ENCODE measurements at places on chromosomes 7 and 10.

DNA sequence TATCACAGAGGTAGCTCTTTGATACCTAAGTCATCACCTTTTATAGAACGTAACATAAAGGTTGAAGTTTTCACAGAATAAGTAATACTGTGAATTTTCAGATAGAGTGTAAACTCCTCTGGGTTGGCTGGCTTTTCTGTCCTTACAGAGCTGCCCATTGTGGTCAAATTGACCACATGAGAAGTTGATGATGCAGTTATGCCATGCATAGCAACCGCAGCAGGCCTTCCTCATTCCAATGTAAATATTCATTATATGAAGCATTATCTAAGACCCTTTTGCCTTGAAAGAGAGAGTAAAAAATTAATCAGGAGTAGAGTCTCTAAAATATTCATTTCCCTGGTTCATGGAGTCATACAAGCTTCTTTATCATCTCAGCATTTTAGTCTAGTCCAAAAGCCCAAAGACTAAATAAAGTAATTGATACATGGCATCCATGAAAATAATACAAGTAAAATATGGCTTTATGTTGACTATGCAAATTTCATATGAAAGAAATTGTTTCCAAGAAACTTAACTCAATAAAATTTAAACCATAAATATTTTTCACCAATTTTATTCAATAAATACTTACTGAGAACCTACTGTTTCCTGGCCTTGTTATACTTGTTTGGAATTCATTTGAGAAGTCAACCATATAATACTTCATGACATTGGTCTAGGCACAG lies 516.4 kb downstream of the PCDH15 start:
- DNase-seq = no peak

DNA sequence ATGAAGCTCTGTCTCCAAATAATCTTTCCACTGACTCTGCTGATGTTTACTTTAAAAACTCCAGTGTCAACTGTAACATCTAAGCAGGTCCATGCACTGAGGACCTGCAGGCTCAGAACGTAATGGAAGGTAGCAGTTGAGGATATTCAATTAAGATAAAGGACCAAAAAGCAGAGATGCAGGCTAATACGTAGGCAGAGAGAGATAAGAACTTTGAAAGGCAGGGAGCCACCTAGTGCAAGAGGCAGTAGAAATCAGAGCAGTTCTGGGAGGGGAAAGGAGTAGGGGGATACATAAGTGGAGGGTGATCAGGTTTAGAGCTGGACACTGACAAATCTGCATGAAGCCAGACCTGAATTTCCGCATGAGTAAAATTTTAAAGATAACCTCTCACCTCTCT lies 114.5 kb upstream of the POM121L12 start:
- no peak for DNase-seq

GRCh38 chr10:97729014-97729413 lies 7.9 kb upstream of the ZFYVE27 start:
- DNase-seq = no peak

DNA sequence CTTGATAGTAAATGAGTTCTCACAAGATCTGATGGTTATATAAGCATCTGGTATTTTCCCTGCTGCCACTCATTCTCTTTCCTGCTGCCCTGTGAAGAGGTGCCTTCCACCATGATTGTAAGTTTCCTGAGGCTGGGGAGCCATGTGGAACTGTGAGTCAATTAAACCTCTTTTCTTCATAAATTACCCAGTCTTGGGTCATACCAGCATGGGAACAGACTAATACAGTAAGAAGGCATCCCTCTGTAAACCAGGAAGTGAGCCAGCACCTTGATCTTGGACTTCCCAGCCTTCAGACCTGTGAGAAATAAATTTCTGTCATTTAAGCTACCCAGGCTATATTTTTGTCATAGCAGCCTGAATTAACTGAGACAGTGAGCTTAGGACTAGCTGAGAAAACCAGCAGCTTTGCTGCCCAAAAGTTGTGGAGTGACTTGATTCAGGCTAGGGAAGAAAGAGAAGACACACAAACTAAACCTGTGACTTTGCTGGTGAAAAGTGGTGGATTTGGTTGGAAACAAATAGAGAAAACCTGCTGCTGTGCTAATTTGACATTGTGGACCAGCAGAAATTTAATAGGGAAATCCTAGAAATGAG lies 29.7 kb downstream of the PALS2 start:
- DNase-seq = no peak

GRCh38 chr10:5956146-5956936 lies 21.0 kb downstream of the IL15RA start:
- DNase-seq = no peak

- DNase-seq = no peak
Observed at GRCh38 chr7:9217204-9217603, 783.8 kb downstream of the NXPH1 start.

DNA sequence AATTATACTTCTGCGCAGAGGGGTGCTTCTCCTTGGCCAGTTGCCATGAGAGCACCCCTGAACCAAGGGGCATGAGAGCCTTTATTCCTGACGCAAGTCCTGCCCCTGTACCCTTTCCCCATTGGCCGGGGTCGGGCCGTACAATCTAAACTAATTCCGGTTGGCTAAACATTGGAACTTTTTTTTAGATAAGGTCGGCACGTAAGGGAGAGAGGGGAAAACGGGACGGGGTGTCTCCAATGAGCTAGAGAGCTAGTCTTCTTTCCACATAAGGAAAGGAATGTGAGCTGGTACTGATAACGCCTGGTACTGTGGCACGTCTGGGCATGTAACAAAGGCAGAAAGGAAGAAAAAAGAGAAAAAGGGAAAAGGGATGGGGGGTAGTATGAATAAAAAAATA lies 96.9 kb downstream of the CD36 start:
- DNase-seq = no peak

GRCh38 chr10:97000487-97001182 lies 168.5 kb downstream of the LCOR start:
- DNase-seq = no peak

DNA sequence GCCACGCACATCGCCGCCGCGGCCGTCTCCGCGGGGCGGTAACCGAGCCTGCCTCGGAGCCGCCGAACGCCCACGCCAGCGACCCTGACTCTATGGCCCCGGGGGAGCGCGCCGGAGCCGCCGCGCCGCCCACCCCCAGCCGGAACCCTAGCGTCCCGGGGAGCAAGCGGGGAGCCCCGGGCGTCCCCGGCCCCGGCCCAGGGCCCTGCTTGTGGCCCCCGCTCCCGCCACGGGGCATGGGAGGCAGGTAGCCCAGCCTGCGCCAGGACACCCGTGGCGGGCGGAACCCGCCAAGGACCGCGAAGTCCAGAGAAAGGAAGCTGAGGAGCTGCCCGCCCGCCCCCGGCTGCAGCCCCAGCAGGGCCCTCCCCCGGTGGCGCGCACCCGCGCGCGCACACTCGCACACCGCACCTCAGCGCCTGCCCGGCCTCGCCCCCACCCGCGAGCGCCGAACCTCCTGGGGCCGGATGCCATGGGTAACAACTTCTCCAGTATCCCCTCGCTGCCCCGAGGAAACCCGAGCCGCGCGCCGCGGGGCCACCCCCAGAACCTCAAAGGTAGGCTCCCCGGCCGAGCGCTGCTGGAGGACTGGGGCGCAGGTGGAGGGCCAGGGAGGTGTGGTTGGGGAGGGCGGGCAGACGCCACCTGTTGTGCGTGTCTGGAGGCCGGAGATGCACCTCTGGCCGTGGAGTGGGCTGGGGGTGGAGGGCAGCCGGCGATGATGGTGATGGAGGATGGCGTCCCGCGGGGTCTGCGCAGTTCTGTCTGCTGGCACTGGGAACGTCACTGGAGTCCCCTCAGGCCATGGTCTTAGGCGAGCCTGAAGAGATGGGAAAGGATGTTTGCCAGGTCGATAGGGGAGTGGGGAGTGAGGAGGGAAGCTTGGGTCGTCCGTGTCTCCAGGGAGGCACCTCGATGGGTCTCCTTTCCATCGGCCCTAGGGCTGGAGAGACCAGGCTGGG lies 692 bp downstream of the NEURL1 start:
- no peak for DNase-seq

GRCh38 chr7:17229228-17229627 lies 69.2 kb upstream of the AHR start:
- DNase-seq = no peak

DNA sequence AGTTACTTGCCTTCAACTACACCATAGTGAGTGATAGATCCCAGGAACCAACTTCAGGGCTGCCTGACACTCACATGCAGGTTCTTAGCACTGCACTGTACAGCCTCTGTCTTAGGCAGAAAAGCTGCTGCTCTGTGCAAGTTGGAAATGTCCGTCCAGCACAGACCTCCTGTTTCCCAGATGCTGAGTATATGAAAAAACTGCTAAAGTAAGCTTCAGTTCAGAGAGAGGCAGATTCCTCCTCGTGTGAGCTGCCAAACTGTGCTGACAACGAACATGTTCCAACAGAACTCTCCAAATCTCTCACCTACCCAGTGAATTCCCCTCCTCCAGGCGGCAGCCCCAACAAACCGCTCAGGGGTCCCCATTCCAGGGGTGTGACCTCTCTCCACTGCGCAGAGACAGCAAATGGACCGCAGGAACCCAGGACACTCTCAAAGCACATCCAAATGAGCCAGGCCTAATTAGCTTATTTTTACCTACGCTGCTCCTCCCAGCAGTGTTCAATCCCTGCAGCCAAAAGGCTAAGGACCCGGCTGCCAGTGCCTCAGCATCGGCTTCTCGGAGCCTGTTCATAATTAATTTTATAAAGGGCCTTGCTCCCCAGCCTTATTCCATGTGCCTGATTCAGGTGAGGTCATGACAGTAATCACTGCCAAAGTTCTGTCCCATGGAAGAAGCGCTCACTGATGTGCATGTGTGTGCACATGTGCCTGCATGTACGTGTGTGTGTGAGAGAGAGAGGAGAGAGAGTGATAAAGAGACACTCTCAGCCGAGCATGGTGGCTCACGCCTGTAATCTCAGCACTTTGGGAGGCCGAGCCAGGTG lies 159.5 kb upstream of the AUTS2 start:
- DNase-seq = no peak
